ENCODE measurements at places on chromosomes 3 and 15.

GRCh38 chr15:45187894-45188830 is at the start of gene SHF:
SHF (minus strand) TSS chr15:45187966; CDS start chr15:45187951, 15 bp downstream.
- peak; percentile 83 for ATAC-seq

DNA sequence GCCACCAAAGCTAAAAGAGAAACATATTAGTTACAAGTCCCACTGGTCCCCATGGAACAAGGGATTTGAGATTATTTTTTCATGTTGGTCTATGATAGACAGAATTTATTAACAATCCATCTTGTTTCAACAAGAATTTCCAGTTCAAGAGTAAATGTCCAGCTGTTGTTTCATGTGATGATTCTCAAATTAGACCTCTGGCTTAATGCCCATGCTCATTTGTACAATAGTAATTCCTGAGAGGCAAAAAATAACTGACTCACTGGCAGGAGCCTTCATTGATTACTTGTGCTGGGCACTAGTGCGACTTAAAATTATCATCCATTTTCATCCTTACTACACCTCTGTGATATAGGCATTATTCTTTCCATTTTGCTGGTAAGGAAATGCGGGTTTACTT is 171.3 kb downstream of the ITPR1 start:
- no peak for ATAC-seq

- ATAC-seq: no peak
Observed at GRCh38 chr3:135106445-135106844, 311.4 kb downstream of the EPHB1 start.

DNA sequence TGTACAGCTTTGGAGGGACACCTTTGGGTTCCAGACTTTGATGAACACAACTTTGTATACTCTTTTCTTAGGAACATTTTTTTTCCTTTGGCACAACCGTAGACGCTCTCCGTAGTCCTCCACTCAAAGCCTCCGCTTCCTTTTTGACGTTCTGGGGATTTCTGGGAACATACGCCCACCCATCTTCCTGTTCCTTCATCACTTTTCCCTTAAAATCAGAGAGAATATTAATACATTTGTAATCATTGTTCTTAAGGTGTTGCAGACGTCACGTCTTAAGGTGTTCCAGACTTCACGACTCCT is 405 bp upstream of the SPG21 start:
- ATAC-seq: no peak

GRCh38 chr15:66599536-66600239 is 33.9 kb upstream of the LCTL start:
- no peak for ATAC-seq

DNA sequence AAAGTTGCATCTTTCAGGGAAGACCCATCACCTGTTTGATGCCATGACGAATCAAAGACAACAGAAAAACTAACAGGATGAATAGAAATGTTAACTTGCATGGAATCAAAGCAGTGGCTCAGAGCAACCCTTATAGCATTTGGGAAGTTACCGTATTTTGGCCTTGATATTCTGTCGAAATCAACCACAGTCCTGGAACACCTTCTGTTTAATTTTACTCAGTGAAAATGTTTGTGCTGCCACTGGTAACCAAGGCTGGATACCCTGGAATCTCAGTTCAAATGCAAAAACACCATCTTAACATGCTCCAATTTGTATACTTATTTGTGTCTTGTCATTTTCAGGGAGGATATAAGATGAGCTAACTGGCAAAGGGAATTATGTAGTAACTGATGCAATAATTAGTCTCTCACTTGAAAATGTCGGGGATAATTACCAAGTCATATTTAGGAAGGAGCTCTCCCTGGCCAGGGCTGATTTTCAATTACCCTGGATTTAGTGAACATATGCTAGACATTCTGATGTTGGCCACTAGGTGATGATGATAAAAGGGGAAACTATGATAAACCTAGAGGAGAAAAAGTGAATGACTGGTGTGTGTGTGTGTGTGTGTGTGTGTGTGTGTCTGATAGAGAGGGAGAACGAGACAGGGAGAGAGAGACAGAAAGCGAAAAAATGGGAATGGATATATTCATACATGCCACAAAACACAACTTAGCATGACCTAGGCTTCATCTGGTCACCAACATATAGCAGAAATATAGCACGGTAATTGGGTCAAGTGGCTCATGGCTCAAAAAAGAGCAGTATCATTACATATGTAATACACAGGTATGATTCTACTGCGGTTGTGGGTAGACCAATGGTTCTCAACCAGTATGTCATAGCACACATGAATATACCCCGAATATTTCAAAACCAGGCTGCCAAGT is 19.0 kb upstream of the PRICKLE2 start:
- no peak for ATAC-seq

- no peak for ATAC-seq
Observed at GRCh38 chr3:189282189-189282588, 110.4 kb downstream of the TPRG1 start.

DNA sequence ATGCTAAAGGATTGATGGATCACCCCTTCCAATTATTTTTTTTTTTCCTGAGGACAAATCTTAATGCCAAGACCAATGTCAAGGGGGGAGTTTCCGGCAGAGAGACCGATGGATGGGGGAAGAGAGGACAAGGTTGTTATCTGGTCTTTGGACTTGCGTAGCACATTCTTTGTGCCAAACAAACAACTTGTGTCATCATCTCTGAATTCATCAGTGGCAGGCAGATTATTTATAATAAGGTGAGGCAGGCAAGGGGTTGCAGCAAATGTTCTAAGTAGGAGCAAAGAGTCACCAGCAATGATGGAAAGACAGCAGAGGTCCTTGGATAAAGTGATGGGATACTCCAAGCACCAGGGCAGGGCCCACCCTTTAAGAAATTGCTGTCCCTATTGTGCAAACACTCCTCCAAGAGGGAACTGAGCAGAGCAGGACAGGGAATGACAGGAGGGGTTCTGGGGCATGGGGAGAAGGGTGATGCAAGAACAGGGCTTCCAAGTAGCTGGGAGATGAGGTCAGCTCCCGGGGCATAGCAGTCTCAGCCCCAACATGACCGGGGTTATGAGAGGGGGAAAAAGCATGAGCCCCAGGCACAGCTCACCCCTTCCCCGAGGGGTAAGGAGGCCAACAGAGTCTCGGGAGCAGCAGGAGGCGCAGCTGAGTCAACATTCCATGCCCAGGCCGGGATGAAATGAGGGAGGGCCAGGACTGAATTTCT is 57.4 kb downstream of the ANXA2 start:
- ATAC-seq: no peak

DNA sequence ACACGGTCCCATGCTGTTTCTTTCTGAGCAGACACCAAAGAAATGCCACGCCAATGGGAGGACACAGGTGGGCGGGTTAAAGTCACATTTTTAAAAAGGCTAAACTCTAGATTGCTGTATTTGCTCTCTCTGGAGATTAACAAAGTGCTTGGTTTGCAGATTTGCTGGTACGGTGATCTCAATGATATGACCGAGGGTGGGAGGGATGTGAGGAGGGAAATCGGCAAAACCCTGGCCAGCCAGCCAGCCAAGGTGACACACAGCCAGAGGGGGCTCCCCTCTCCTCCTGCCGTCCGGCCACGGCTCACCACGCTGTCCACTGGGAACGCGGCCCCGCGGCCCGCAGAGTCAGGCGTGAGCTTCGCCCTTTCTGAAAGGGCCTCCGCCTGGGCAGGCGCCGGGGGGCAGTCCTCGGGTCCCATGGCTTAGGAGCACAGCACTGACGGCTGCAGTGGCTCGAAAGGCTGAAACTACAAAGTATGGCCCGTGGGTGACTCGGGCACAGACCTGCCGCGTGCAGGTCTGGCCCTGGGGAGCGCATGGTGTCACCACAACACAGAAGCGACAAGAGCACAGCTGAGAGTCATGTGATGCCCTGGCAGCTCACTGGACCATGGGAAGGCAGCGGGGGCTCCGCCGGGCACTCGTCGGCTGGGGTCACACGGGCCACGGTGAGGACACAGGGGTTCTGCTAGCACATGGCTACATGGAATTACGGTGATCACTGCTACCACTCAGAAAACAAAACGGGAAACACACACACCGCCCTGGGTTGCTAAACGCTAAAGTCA is 57.8 kb upstream of the RPL32 start:
- ATAC-seq: no peak

GRCh38 chr3:147618691-147619090 is 209.5 kb downstream of the ZIC1 start:
- no peak for ATAC-seq

GRCh38 chr15:74982183-74982582 is 13.2 kb upstream of the SCAMP5 start:
- ATAC-seq: no peak

- ATAC-seq: no peak
Observed at GRCh38 chr3:182603501-182603900, 189.8 kb upstream of the ATP11B start.

- ATAC-seq: no peak
Observed at GRCh38 chr15:99130314-99130713, 25.4 kb downstream of the SYNM start.

- ATAC-seq: no peak
Observed at GRCh38 chr15:25678500-25678855, 184.6 kb downstream of the ATP10A start.

DNA sequence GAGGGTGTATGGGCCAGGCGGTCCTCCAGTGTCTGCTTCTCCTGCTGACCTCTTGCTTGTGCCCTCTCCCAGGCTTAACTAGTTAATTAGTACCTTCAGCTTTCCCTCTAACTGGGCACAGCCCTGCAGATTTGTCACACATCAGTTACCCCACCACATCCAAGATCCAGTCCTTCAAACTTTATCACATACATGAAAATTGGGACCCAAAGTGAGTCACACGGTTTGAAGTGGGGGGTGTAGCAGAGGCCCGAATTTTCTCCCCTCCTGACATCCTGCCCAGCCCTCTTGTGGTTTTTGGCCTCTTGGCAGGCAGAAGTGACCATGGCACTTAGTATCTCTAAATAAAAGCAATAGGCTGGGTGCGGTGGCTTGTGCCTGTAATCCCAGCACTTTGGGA is 3.9 kb downstream of the MAPKAPK3 start:
- no peak for ATAC-seq

DNA sequence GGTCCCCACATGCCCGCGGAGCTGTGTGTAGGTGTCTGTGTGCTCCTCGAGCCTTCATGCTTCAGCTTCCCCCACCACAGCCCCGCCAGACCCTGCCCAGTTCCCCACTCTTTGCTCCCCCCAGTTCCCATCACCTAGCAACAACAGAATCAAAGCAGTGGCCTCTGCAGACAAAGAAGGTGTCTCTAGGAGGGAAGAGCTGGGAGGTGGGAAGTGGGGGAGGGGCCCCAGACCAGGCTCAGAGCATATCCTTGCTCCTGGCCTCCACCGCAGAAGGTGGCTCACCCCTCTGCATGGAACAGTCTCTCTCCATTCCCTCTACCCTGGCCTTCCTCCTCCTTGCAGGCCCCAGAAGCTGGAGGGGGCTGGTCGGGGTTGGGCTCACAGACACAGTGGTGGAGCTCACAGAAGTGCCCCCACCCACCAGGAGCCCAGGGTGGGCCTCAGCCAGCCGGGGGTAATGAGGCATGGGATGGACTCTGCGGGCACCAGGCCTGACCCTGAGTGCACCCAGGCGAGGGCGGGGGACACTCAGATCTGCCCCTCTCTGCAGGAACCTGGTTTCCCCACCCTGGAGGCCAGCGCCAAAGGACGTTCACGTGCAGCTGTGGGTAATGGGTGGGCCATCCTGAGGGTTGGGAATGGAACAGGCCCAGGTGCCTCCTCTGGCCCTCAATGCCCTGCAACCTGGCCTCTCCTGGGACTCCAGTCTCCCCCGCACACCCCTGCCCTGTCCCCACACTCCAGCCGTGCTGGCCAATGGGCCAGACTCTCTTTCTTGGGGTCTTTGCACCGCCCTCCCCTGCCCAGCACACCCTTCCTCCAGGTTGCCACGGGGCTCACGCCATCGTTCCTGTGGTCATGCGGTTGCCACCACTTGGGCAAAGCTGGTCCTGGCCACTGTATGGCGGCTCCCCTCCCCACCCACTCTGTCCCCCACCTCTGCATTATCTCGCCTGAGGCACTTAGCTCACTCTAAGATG is 53.4 kb downstream of the TPRA1 start:
- ATAC-seq: no peak

- no peak for ATAC-seq
Observed at GRCh38 chr3:77081240-77081661, 41.4 kb downstream of the ROBO2 start.

DNA sequence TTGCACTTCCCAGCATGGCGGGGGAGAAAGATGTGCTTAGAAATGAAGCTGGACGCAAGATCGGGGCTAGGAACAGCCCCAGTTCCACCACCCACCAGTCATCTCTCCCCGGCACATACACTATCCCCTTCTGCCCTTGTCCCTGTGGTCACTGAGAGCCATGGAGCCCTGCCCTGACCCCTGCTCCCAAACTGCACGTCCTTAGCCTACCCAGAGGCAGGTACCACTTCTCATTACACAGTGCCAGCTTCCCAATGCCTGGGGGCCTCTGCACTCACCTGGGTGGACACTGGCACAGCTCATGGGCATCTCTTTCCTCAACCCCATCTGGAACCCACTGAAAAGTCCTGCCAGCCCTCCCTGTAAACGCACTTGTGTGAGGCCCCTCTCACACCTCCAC is 139.3 kb upstream of the PRR20G start:
- no peak for ATAC-seq

- no peak for ATAC-seq
Observed at GRCh38 chr3:137084586-137084985, 126.8 kb downstream of the IL20RB start.

GRCh38 chr3:22691856-22692628 is 511.1 kb upstream of the UBE2E2 start:
- ATAC-seq: no peak

DNA sequence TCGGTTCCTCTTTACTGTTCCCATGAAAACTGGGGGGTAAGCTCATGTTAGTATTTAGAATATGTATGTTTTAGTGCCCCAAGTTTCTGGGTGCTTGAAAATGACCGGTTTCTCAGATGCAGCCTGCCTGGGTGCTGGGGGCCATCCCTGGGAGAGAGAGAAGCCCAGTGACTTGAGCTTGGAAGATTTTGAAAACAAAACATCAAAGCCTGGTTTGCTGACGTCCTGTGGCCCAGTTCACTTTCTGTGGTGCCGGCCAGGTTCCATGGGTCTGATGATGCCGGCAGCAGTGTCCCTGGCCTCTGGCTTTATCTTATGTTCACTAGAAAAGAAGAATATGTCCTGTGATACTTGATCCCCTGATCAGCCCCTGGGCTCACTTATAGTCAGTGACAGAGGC is 17.1 kb downstream of the APBA2 start:
- ATAC-seq: no peak

DNA sequence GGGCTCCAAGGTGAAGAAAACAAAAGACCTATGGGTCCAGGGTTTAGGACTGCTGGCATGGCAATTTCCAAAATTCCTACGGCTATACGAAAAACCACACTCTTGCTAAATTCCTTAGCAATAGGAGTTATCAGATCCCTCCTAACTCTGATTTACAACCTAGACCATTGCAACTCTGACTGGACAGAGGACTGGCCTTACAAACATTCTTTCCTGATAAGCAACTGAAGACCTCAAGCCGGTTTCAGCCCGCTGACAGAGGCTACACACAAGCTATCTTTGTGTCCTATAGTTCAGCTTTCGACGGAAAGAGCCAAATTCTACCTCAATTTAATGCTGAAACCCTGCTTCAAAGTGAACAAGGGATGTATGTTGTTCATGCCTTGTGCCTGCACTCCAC is 38.3 kb upstream of the AGBL1 start:
- ATAC-seq: no peak

Measured in stimulated activated memory B cell treated with anti-CD40 and anti-IgM and Interleukin-4, amounts not matched to agents 10 μg/mL and 1 μg/mL and 100 μg/mL, for 72 hours (primary cell).